ENCODE measurements at places on chromosomes 3 and 15.

DNA sequence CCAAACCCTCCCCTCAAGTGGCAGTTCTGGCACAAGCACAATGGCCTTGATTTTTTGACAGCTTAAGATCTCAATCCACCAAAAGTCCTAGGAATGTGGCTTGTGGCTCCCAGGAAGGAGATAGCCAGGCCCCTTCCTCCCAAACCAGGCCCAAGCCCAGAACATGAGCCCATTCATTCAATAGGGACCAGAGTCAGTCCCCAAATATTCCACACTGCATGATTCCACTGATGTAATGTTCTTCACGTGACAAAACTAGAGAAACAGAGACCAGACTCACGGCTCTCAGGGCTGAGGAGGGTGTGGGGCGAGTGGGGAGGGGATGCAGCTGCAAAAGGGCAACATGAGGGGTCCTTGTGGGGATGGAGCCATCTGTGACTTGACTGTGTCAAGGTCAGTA is 25.5 kb downstream of the ABTB1 start:
- no peak for DNase-seq

- peak; percentile 38 for DNase-seq
These were observed 20.5 kb downstream of the SLC35A5 start for GRCh38 chr3:112582244-112582874.

DNA sequence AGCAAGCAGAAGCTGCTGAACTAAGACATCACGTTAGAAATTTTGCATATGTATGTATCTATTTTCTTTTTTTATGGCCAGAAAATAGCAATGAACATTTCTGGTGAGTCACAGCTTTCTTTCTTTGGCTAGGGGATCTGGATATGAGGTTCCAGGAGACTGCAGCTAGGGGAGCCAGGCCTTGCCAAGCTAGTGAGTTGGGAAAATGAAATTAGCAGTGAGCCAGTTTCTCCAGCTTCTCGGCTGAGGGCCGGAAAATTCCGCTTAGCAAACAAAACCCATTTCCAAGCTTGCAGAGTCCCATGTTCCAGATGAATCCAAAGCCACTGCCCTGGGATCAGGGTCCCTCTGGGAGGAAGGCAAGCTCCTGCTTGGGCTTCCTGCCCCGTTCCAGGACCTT is 137.6 kb downstream of the SRGAP3 start:
- peak; percentile 19 for DNase-seq

DNA sequence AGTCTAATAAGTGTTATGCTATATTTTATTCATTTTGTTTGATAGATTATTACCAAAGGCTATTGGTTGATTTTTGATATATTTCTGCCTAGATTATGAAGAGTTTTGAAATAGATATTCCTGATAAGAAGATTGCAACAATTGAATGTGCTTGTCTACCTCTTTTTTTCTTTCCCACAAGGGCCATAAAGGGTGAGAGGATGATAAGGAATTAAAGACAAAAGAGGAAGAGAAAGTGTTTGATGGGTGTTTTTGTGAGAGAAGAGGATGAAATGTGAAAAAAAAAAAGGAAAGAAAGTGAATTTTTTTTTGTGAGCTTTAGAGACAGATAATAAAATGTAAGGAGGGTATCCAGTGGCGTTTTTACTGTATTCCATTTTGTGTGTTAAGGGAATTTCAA is 244.4 kb downstream of the CHST2 start:
- DNase-seq = no peak

DNA sequence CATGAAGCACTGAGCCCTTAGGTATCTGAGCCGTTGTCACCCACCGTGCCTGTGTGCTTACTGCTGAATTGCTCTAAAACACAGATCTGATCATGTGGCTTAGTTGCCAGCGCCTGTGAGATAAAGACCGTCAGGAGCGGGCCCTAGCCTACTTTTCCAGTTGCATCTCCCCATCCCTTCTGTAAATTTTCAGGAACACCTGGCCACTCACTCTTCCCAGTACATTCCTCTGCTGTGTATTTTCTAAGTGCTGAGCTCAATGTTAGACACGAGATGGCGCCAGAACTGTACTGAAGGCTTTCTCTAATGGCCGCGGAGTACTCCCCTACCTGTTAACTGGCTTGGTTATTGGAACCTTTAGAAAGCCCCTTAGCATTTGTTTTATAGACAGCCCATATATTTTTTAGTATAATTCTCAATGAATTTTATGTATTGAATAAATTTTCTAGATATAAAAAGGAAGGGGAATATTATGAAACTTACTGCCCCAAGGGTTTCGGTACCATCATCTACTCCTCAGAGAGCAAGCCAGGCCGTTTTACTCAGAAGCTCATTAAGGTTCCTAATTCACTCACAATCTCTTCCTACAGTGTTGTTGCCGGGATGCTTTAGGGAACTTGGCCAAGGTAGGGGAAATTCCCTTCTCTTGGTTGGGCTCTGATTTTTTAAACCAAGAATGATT is 16.7 kb upstream of the WNT7A start:
- DNase-seq = peak; percentile 30
